Stimulated activated naive B cell treated with anti-CD40 and anti-IgM and Interleukin-4, amounts not matched to agents 10 μg/mL and 1 μg/mL and 100 μg/mL, for 72 hours (primary cell): ENCODE measurements at places on chromosomes 1 and 21.

GRCh38 chr1:245181158-245181517 is 26.4 kb downstream of the KIF26B start:
- DNase-seq = no peak

- DNase-seq = no peak
These were observed 34.6 kb downstream of the SLC30A7 start for GRCh38 chr1:100930494-100930893.

- no peak for DNase-seq
These were observed 289.9 kb downstream of the DPYD start for GRCh38 chr1:97630948-97631347.

DNA sequence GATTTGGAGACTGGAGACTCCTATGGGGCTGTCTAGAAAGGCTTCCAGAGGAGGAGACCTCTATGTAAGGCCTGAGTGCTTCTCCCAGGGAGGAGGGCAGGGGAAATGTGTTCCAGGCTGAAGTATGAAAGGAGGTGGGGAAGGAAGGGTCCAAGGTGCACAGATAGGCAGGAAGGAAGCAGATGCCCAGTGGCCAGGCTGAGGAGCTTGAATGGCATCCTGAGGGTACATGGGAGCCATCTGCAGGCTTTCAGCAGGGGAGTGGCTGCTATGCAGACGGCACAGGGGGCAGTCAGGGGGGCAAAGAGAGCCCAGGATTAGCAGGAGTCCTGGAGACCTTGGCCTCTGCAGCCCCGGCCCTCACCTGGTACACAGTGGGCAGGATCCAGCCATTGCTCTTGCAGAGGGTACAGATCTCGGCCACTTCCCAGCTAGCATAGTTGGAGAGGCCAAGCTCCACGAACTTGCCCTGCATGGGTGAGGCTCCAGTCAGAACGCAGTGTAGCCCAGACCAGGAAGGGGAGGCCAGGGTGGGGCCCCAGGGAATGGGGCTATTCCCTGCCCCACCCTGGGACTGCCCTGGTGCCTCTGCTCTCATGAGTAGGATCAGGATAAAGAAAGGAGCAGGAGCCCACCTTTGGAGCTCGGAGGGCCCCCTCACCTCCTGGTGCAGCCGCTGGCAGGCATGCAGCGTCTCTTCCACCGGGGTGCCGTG is 4.0 kb downstream of the AKR7A2 start:
- no peak for DNase-seq

DNA sequence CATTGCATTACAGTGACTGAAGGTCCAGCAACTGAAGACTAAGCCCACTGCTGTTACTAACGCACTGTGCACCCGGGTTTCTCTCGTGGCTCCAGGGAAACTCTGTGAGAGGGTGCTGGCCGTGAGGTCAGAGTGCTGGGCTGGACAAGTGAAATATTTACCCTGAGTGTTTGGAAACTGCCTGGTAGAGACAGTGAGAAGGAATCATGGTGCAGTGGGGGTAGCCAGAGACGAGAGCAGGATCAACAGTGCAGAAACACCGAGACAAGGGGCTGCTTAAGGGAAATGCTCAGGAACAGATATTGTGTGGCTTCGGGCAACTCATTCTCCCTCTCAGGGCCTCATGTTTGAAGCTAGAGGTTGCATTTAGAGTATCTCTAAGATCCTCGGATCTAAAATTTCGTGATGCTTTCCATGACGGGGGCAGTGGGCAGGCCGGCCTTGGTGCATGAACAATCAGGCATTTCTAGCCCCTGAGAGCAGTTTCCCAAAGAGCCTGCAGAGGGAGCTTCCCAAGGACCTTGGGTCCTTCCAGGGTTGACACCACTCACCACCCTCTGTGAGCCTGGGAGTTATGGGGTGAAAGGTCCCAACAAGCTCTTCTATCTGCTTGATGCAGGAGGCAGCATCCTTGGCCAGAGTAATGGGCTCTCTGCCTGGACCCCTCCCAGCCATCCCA is 9.7 kb downstream of the CD2 start:
- DNase-seq = no peak

DNA sequence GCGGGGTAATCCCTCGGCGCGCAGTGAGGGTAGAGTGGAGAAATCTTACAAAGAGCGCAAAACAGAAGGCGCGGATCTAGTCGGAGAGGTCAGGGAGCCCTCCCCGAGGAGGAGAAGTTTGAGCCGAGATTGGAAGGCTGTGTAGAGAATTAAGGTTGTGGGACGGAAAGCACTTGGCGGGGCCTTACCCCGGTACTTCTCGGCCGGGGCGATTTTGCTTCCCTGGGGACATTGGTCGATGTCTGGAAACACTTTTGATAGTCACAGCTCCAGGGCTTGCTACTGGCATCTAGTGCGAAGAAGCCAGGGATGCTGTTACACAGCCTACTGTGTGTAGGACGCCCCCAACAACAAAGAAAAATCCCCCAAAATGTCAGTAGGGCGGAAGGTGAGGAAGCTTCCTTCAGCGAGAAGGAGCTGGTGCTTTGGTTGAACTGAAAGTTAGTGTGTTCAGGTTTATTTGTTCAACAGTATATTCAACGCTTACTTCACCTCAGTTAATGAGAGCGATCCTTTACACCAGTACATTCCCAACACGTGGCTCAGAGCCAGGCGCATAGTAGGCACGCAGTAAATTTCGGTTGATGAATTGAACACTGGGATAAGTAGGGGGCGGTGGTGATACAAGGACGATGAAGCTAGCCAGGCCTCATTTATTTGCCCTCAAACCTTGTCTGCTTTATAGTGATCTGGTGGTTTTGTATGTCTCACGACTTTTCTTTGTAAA is 807 bp downstream of the CEP85 start:
- DNase-seq = no peak

DNA sequence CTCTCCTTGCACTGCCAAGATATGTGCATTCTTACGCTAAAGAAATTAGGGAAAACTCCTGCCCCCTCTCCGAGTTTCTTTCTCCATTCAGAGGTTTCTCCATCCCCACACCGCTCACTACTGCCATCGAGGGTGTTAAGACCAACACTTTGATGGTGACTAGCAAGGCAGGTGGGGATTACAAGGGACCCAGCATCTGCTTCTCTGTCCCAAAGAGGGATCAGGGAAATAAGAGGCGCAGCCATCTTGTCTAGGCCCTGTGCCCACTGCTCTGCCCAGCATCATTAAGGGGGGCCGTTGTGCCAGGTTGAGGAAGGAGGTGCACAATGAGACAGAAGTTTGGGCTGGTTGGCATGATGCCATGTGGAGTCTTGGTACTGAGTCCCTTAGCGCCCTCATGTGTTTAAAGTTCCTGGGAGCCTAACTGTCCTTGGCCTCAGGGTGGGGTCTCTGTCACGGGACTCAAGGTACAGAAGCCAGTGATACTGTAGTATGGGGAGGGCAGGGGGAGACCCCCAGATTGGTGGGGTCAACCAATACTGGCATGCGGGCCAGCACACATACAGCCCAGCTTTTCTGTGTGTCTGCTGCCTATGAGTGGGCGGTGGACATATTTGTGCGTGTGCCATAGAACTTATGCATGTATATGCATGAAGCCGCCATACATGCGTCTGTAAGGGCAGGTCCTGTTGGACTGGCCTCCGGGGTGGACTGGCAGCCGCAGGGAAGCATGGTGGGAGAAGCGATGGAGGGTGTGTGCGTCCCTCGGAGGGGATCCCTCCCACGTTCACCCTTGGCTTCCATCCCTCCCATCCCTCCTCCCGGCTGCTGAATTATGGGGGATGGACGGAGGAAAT is 5.5 kb downstream of the EFNA3 start:
- DNase-seq = no peak

DNA sequence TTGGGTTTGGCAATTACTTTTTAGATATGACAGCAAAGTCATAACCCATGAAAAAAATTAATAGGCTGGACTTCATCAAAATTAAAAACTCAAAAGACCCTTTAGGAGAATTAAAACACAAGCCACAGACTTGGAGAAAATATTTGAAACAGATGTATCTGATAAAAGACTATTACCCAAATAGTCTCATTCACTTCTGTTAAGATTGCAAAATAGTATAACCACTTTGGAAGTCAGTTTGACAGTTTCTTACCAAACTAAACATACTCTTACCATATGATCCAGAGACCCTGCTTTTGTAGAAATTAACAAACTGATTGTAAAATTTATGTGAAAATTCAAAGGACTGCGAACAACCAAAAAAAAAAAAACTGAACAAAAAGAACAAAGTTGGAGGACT is 32.5 kb upstream of the SLC44A3 start:
- DNase-seq = no peak

DNA sequence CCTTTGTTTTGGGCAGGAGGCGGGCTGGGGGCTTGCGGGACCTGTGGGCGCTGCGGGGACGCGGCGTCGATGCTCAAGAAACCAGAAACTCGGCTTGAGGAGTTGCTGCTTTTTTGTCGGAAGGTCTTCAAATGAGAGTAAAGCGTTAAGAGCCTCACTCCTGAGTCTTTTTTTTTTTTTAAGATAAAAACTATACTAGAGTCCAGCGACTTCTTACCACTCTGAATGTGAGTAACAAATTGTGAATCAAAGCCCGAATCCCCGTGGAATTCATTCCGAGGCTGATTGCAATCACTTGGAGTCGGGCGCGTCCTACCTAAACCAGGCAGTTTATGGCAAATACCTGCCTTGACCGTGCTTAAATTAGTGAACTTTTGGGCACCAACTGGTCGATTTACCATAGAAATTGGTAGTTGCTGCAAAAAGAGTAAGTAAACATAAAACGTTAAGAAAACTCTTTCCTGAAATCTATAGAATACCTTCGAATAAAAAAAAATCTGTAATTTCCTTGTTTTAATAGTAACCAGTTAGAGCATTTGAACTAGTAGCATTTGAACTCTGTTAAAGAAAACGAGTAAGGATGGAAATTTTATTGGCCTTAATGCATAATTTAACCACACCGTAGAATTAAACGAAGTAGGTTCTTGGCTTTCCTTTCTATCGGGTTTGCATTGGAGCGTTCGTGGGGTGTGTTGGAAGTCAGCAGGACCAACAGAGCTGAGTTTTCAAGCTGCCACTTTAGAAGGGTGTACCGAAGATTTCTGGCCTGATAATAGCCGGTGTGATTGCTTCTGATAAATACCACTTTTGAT is 769 bp downstream of the GPSM2 start:
- DNase-seq = no peak

DNA sequence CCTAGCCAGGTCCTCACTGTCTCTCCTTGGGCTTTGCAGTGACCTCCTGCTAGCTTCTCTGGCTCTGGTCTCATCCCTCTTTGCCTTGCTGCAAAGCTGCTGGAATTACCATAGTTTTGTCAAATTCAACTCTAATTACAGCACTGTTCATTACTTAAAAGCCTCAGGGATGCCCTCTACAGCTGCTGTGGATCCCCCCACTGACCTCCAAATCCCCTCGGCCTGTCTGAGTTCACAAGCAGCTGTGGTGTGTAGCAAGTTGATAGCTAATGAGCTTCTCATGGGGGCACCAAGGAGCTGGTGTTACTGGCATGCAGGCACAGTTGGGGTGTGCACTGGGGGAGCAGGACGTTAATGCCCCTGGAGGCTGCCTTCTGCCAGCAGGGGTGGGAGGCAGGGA is 24.8 kb downstream of the NIPAL3 start:
- DNase-seq = no peak
